Pancreas (tissue), 10 donors: ENCODE measurements at places on chromosomes 4 and X. TPM values are rescaled to one million over a fixed set of nuclear protein-coding genes. Genes with fewer than 3 reads are reported as not detected.
A peak's percentile ranks its signal among the peaks of the same experiment; 100 is the strongest.

ARL9 gene
- not detected for total RNA-seq

NUDT11 gene
- total RNA-seq = 2.3 TPM

ETNPPL gene
- not detected for total RNA-seq

DNA sequence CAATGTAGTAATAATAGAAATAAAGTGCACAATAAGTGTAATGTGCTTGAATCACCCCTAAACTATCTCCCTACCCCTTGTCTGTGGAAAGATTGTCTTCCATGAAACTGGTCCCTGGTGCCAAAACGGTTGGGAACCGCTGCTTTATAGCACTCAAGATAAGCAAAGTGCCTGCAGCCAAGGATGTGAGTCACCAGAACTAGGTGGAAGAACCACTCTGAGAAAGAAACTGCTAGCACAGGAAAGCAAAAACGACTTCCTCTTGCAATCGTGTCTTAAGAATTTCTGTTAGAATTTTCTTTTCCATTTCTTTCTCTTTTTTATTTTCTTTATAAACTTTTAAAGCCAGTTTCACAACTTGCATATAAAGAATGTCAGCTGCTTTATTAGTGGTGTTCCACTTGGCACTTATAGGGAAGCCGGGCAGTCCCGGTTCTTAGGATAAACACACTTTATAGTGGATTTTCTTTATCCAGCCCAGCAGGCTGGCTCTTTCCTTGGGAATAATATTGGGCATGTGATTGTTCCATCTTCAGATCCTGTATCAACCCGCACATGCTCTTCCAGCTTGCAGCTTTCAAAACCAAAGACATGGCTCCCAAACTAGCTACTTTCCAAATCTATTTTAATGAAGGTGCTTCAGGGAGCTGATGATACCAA, 32.3 kb upstream of the CXCL8 start:
- no peak for DNase-seq
- H3K27me3 ChIP-seq = no peaks in the 10 kb centered on the region
- peaks cover 3% of the 10 kb centered on the region for H3K4me1 ChIP-seq
- no peak overlapping the region for H3K27ac ChIP-seq
- H3K4me3 ChIP-seq = no peak overlapping the region

GRCh38 chr4:98327694-98328093, 66.5 kb downstream of the RAP1GDS1 start:
- H3K36me3 ChIP-seq = no peaks in the 10 kb centered on the region
- no peaks in the 10 kb centered on the region for H3K27me3 ChIP-seq
- no peak overlapping the region for H3K27ac ChIP-seq
- no peak overlapping the region for H3K4me3 ChIP-seq

DNA sequence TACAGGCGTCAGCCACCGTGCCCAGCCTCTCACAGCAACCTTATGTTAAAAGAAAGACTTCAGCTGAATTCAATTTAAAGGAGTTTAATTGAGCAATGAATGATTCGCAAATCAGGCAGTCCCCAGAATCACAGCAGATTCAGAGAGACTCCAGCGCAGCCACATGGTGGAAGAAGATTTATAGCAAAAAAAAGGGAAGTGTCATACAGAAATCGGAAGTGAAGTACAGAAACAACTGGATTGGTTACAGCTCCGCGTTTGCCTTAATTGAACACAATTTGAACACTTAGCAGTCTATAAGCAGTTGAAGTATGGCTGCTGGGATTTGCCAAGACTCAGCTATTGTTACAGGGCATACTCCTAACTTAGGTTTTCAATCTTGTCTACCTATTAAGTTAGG, 19.8 kb downstream of the CENPVL3 start:
- H3K4me1 ChIP-seq = no peaks in the 10 kb centered on the region
- peaks cover 32% of the 10 kb centered on the region for H3K27me3 ChIP-seq
- H3K4me3 ChIP-seq = no peak overlapping the region

DNA sequence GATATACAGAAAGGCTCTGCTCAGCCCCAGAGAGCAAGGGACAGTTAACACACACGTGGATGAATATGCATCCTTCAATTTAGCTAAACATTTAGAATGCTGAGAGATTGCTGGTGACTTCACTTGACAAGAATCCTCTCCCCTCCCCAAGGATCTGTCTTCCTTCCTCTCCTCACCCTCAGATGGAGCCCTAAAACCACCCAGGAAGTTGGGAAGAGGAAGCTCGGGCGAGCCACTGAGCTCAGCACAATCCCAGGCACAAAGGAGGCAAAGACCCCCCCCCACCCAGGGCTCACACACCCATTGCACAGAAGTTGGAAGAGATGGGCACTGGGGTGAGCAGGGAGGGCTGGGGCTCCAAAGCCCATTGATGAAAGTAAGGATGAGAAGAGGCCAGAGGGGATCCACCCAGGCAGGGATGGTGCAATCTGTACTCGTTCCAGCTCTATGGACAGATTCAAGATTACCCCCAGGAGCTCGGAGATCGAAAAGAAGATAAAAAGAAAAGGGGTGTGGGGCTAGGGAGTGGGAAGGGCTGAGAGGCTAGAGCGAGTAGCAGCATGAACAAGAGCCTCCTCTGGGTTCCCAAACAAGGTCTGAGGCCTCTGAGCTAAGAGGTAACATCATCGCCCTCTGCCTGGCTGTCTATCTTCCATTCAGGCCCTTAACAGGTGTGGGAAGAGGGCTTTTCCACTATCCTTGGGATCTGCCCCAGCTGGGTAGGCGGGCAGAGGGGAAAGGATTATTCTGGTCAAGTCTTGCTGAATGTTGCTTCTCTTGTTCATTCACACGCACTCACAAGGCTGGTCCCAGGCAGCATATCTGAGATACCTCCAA, 1.2 kb downstream of the TFE3 start:
- no peak for DNase-seq
- H3K4me3 ChIP-seq = peak overlapping the region; percentile 63
- H3K27me3 ChIP-seq = no peaks in the 10 kb centered on the region
- peak overlapping the region; percentile 93 for H3K27ac ChIP-seq

GRCh38 chrX:74613370-74614092, 893 bp downstream of the RLIM start:
- H3K4me1 ChIP-seq = peaks cover 4% of the 10 kb centered on the region
- H3K4me3 ChIP-seq = peak overlapping the region; percentile 67
- DNase-seq = no peak
- peak overlapping the region; percentile 95 for H3K27ac ChIP-seq

DNA sequence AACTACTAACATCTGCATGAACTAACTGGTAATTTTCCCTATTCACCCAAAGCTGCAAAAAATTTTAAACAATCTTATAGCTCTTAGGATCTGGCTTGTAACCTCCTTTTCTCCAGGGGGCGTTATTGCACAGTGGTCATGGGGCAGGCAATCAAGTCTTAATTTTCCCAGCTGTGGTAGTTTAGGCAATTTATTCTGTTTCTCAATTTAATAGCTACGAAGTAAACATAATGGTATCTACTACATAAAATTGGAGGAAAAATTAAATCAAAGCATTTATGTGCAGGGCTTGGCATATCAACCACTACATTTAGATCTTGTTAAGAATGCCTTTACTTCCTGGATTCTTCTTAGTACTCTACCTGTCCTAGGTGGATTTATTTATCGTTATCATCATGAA, 137.4 kb upstream of the GUCY1A1 start:
- peaks cover 6% of the 10 kb centered on the region for H3K4me1 ChIP-seq
- no peak overlapping the region for H3K27ac ChIP-seq
- H3K36me3 ChIP-seq = no peaks in the 10 kb centered on the region
- DNase-seq = no peak
- no peaks in the 10 kb centered on the region for H3K27me3 ChIP-seq

- peaks cover 5% of the 10 kb centered on the region for H3K27me3 ChIP-seq
- H3K4me3 ChIP-seq = no peak overlapping the region
- no peaks in the 10 kb centered on the region for H3K36me3 ChIP-seq
Measured at GRCh38 chrX:151359931-151360871, 36.8 kb upstream of the VMA21 start.

DNA sequence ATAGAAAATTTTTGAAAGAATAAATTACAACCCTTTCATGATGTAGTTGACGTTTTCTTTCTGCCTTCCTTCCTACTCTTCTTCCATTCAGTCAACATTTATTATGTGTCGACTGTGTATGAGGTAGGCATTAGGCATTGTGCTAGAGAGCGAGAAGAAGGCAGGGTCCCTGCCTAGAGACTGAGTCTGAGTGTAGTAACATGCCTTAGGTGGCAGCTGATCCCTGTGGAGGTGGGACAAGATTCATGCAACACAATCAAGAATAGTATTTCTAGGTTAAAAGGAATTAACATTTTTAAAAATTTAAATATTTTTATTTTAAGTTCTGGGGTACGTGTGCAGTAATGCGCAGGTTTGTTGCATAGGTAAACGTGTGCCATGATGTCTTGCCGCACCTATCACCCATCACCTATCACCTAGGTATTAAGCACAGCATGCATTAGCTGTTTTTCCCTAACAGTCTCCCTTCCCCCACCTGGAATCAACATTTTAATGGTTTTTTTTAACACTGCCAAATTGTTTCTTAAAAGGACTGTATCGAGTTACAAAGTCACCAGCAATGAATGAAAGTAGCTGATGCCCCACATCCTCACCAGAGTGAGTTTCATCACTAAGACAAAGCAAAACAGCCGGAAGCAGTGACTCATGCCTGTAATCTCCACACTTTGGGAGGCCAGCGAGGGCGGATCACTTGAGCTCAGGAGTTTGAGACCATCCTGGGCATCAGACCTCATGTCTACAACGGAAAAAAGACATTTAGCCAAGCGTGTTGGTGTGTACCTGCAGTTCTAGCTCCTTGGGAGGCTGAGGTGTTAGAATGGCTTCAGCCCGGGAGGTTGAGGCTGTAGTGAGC, 84.0 kb downstream of the WWC2 start:
- no peaks in the 10 kb centered on the region for H3K27me3 ChIP-seq
- no peak overlapping the region for H3K4me3 ChIP-seq
- no peaks in the 10 kb centered on the region for H3K4me1 ChIP-seq
- H3K27ac ChIP-seq = no peak overlapping the region
- H3K36me3 ChIP-seq = no peaks in the 10 kb centered on the region

DNA sequence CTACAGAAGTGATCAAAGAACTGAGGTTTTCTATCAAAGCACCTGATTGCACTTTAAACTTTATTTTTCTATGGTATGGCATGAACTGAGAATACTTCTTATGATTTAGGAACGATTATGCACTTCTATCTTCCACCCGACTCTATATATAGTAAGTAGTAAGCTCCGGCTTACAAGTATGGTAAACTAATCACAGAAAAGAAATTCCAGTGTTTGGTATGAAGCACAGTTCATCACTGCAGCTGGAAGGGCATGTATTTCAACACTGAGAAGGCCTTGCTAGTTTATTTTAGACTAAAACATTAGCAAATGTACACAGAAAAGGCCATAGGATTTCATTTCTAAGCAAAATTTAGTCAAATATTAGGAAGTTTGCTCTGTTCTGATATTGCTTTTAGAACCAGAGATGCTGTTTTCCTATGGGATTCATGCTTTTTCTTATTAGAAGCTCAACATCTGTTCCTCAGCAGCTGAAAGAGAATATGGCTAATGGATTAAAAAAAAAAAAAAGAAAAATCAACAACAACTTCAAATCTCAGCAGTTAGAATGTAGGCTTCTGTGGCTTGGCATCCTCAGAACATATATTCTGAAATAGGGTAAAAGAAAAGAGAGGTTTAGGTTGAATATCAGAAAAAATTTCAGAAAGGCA, 273.5 kb downstream of the C4orf33 start:
- H3K27ac ChIP-seq = no peak overlapping the region
- no peaks in the 10 kb centered on the region for H3K27me3 ChIP-seq
- H3K36me3 ChIP-seq = no peaks in the 10 kb centered on the region
- DNase-seq = no peak

GRCh38 chrX:151711787-151712186, 4.0 kb upstream of the FATE1 start:
- no peaks in the 10 kb centered on the region for H3K36me3 ChIP-seq
- no peaks in the 10 kb centered on the region for H3K4me1 ChIP-seq
- no peaks in the 10 kb centered on the region for H3K27me3 ChIP-seq
- DNase-seq = no peak
- H3K27ac ChIP-seq = no peak overlapping the region
